ENCODE measurements at places on chromosomes 6 and 20. TPM values are rescaled to one million over a fixed set of nuclear protein-coding genes. Genes with fewer than 3 reads are reported as not detected.
A peak's percentile ranks its signal among the peaks of the same experiment; 100 is the strongest.

Gene KCNB1
- total RNA-seq: not detected

DNA sequence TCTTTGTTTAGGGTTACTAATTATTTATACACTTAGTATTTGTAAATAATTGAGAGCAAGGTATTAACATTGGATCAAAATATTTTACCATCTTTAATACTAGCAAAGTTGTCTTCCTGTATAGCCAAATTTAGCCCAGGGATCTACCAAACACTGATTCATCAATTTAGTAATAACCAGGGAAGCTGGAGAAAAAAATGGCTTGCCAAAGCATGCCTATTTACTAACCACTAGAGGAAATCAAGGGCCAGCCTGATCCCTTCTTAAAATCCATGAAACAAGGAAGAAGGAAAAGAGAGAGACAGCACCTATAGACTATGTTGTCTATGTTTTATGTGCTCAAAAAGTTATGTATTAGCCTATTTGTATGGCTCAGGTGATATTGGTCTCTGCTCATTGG lies 450.3 kb upstream of the GJE1 start:
- DNase-seq: no peak

GRCh38 chr6:125818225-125818657 lies 27.5 kb downstream of the NCOA7 start:
- no peak for DNase-seq

DNA sequence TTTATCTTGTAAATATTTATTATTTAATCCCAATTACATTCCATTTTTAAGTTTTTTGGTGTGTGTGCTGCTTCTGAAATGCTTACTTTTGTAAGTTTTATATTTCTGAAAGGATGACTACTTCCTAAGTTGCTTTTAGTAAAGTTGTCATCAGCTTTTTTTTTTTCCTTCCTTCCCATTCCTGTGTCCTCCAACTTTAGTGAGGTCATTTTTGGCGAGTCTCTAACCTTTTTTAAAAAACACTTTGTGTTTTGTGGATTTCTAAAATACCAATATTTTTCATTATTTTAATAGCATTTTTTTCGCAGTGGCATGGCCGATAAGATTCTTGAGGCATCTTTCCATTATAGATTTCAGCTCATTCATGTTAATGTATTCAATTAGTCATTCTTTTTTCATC lies 30.9 kb downstream of the FIG4 start:
- no peak for DNase-seq

- DNase-seq: peak; percentile 98
Observed at GRCh38 chr6:12289933-12290820, at the start of gene EDN1. Gene EDN1, plus strand, starts transcription at chr6:12290361. Its CDS starts 269 bp downstream, at chr6:12290630.
